ENCODE measurements at places on chromosomes 6 and 20.

GRCh38 chr6:52016915-52017748, 70.3 kb downstream of the PKHD1 start:
- no peak for DNase-seq

GRCh38 chr6:24148684-24149083, 22.7 kb downstream of the NRSN1 start:
- DNase-seq, result peak; percentile 12

DNA sequence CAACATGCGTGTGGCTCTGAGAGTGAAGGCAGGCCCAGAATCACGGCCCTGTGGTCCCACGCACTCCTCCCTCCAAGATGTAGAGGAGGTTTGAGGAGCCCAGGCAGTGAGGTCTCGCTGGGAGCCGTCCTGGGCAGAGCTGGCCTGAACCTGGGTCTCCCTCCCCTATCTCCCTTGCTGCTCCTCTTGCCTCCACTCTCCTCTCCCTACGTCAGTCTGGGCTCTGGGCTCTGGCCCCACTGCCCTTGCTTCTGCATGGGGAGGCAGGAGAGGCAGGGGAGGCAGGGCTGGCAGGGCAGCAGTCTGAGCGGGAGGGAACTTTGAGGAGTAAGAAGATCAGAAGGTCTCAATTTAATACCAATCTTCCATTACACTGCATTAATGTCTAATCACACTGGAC, 375.1 kb downstream of the ZFAND3 start:
- no peak for DNase-seq

DNA sequence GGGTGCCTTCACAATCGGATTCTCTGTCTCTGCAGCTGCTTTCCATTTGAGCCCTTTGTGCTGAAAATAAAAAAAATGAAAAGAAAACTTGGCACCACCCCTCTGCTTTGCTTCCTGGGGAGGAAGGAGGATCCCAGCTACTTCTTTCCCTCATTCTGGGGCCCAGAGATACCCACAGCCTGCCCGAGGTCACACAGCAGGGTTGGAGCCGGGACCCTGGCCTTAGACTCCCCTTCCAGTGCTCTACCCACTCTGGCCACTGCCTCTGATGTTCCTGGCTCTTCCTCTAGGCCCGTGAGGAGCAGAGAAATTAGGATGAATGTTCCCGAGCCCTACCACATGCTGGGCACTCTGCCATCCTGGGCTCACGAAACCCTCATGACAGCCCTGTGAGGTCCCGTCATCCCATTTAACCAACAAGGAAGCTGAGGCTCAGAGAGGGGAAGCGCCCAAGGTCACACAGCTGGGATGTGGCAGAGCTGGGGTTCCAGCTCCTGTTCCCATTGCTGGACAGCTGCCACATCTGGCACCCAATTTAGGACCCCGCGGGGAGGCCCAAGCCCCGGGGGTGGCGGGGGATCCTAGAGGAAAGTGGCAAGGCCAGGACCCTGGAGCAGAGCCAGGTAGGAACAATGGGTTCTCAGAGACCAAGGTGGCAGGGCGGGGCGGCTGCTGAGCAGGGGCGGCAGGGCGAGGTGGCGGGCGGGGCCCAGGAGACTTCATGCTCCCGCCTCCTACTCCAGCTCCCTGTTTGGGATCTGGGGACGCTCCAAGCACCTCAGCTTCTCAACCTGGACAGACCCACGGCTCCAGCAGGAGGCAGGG, 76.6 kb downstream of the CEBPB start:
- DNase-seq, result peak; percentile 66

DNA sequence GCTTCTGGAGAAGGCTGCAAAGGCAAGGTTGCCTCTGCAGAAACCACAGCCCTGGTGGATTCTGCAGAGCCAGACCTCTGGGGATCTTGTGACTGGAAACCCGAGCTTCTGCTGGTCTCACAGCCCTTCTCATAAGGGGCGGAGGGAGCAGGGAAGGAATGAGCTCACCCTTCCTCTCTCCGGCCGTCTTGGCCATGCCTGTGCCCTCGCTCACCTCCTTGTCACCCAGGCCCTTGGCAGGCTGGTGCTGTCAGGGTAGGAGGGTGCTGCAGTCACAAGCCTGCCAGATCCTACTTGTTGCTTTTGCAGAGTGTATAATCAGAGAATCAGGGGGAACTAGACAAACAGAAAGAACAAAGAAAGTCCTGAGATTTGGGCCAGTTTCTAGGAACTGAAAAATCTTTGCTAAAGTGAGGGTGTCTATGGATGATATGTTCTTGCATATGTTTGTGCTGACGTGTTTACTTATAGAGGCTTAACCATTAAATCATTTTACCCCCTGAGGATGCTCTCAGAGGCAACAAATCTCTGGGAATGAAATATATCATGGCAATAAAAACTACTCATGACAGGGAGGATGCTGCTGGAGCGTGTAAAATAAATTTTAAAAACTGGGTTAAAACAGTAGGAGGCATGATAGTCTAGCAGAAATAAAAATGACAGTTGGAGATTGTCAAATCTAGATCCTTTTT, 244.9 kb upstream of the SOX4 start:
- peak; percentile 84 for DNase-seq

DNA sequence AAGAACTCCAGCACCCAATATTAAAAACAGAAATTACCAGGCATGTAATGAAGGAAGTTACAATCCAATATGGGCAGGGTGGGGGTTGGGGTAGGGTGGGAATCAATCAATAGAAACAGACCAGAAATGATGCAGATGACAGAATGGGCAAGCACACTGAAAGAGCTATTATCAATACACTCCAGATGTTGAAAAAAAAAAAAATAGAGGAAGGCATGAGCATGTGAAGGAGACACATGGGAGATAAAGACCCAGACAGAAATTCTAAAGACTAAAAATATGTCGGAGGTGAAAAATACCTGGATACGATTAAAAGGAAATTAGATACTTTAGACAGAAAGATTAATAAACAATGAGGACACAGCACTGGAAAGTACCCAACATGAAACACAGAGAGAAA, 19.1 kb upstream of the ZC3H12D start:
- no peak for DNase-seq

- DNase-seq, result no peak
Observed at GRCh38 chr6:65989676-65990075, 282.6 kb upstream of the EYS start.

DNA sequence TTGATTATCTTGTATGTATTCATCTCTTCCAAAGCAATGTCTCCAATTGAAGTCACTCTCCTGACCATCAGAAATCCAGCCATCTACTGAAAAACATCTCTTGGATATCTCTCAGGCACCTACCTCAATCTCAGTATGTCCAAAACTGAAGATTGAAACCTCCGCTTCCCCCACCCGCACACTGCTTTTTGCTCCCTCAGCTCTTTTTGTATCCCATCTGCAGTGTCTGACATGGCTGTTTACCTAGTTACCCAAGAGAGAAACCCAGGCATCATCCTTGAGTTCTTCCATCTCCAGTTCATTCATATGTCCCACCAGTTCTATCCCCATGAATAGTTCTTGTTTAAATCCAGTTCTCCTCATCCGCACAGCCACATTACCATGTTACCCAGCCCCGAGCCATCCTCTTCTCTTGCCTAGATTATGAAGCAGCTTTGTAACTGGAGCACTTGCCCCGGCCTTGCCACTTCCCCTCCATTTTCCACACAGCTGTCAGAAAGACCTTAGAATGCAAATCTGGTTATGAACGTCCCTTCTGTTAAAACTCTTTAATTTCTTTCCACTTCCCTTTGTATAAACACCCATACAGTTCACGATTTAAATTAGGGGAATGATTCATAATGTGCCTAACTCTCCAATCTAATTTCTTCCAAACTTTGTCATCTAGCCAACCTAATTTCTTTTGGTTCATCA, 40.5 kb upstream of the GCLC start:
- DNase-seq, result no peak

GRCh38 chr6:145214570-145214969, 520.8 kb downstream of the EPM2A start:
- DNase-seq, result peak; percentile 58

DNA sequence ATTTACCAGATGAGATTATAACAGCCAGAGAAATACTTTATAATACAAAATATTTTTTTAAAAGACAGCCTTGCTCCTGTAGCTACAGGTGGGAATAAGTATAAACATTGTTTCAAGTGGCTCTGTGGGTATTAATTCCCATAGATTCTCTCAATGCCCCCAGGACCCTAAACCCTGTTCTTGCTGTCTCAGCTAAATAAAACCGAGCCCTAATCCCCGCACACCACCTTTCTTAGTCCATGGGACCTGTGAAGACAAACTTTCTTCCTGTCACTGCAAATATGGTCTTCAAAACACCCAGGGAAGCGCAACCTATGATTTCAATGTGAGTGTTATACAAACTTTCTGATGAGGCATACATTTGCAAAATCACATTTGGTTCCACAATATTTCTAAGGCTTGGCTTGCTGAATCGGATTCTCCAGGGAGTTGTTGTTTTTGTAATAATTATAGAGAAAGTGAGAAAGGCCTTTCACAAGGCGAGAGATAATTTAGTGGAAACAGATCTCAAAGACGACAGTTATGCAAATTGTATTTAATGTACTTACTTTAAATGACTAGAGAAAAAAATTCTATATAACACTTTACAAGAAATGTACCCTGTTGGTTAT, 11.1 kb downstream of the SMLR1 start:
- no peak for DNase-seq

DNA sequence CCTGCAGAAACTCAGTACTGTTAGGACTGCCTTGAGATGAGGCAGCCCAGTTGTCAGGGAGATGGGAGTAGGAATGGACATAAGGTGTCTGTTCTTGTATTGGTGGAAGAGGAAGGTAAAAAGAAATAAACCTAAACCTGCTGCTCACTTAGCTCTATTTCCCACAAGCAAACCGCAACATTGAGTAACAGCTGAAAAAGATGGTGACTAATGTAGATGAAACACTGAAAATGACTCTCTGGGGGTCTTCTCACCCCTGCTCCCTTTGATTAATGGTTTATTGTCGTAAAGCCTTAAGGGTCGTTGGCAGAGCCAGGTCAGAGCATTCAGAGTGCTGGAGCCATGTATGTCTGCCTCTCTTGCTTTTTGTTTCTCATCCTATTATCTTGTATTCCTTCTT, 87.5 kb downstream of the FOXO3 start:
- DNase-seq, result no peak

DNA sequence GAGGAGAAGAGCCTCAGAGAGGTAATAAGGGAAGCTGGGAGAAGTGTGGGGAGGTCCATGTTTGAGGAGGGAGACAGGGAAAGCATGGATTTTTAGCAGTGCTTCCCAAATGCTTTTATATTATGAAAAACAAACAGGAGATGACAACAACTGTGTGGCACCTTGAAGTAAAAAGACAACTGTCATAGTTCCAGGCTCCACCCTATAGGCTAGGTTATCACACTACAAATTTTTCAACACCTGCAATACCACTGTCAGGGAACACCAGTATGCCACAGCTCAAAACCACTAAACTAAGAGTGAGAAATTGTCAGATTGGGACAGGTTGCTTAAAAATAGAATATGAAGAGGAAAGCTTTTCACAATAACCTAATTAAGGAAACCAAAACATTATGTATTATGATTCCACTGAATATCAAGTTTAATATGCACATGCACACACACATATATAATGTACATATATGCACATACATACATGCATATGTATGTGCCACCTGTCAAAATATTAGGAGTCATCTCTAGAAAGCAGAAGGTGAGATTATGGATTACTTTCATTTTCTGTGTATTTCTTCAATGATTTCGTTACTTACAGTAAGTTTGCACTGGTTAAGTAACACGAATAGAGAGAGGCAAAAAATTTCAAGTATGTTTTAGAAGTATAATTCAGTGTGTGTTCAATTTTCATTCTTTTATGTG, 261.2 kb downstream of the PTPRK start:
- no peak for DNase-seq

- peak; percentile 52 for DNase-seq
Observed at GRCh38 chr6:6595952-6596351, 7.4 kb downstream of the LY86 start.

DNA sequence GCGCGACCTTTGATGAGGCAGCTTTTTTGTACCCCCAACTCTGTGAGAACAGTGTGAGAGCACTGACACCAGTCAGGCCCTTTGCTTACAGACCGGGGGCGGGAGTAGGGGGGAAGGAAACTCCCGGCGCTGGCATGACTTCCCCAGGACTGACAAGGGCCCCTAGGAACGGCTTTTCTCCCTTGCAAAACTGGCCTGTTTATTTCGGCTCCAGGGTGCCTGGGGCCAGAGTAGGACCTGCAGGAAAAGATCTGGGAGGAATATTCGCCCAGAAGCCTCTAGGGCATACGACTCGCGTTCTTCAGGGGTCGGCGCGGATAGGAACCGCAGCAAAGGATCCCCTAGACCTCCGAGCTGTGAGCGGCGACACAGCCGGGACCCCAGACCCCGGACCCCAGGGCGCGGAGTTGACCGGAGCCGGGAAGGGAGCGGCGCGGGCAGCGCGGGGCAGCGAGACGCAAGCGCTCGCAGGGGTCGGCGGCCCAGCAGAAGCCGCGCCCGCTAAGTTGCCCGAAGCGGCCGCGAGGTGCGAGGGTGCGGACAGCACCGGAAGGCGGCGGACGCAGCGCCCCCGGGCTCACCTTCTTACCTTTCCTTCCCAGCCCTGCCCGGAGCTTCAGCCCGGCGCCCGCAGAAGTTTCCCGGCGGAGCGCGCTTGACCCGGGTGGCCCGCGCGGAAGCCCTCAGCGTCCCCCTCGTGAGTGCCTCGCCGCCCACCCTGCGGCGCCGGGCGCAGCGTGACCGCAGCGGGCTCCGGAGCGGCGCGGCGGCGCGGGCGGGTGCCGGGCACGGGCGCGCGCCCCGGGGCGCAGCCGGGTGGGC, at the start of gene POPDC3:
TSS of gene POPDC3 (minus strand) at position 771 of the 822 bp plus-strand sequence. CDS start 18,105 bp downstream, outside the sequence.
- DNase-seq, result peak; percentile 64

GRCh38 chr6:37463110-37463509, 30.1 kb downstream of the CMTR1 start:
- no peak for DNase-seq

DNA sequence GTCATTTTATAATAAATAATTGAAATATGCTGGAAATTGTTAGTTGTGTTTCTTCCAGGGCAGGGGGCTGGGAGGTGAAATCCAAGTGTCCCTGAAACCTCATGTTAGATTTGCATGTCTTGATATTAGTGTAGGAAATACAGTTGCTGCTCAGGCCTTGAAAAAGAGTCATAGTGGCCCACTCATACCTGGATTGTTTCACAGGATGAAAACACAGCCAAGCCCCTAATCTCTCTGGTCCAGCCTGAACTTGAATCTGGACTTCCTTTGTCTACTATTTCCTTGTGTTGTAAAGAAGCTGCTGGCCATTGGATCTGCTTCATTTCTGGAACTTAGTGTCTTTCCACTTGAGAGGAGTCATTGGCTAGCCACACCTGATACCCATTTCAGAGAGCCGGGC, 108.8 kb upstream of the JARID2 start:
- DNase-seq, result no peak

- DNase-seq, result no peak
Observed at GRCh38 chr20:2395136-2395535, 14.4 kb downstream of the TGM6 start.

Measured in astrocyte of the hippocampus (primary cell).